Mammary epithelial cell (primary cell): ENCODE measurements at places on chromosomes 11 and 22. TPM values are rescaled to one million over a fixed set of nuclear protein-coding genes. Genes with fewer than 3 reads are reported as not detected.

DNA sequence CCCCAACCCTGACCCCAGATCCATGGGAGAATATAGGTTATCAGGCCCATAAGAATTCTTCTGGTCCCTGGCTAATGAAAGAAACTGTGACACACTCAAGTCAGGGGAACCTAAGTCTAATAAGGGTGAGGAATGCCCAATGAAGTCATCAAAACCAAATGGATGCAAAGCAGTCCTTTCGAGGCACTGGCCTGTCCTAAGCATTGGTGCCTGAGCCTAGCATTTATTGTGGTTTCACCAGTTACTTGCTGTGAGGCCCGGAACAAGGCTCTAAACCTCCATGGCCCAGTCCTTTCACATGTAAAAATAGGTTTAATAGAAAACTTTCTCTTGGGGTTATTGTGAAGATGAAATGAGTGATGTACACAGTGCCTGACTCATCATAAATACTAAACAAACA lies 712.6 kb downstream of the DLG2 start:
- no peak for DNase-seq

GRCh38 chr11:117478926-117479325 lies 151.3 kb downstream of the CEP164 start:
- no peak for DNase-seq

- no peak for DNase-seq
Measured at GRCh38 chr22:38126928-38127668, 16.6 kb upstream of the BAIAP2L2 start.

DNA sequence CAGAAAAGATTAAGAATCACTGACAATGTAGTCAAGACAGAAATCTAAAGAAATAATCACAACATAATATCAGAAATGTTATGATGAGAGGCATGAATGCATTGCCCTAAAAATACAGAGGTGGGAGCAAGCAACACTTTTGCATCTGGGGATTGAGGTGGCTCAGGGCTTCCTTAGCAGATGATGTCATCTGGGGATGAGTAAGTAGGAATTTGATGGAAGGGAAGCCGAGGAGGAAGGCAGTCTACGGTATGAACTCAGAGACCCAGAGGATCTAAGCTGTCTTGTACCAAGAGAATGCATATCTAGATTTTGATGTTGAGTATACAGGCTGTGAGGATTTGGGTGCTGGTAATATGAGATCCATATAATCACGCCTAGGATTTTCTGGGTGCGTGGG lies 193.0 kb upstream of the SNX19 start:
- peak; percentile 11 for DNase-seq

- DNase-seq, result no peak
Measured at GRCh38 chr11:71193431-71193830, 58.9 kb downstream of the SHANK2 start.

HBB gene
- not detected in 2 replicates for total RNA-seq
